ENCODE measurements at places on chromosomes 16 and 17.

- H3K27me3 ChIP-seq, result peaks cover 20% of the 10 kb centered on the region
- H3K4me1 ChIP-seq, result peaks cover 19% of the 10 kb centered on the region
- H3K36me3 ChIP-seq, result peaks cover 61% of the 10 kb centered on the region
- peak; percentile 31 for DNase-seq
These were observed 169.7 kb downstream of the CDH11 start for GRCh38 chr16:64952177-64952576.

- H3K36me3 ChIP-seq, result peaks cover 22% of the 10 kb centered on the region
- H3K27ac ChIP-seq, result peak overlapping the region; percentile 20
- peaks cover 21% of the 10 kb centered on the region for H3K4me1 ChIP-seq
- H3K4me3 ChIP-seq, result no peak overlapping the region
- H3K27me3 ChIP-seq, result no peaks in the 10 kb centered on the region
- peak; percentile 55 for DNase-seq
These were observed 39.3 kb downstream of the CBFB start for GRCh38 chr16:67068212-67068753.

DNA sequence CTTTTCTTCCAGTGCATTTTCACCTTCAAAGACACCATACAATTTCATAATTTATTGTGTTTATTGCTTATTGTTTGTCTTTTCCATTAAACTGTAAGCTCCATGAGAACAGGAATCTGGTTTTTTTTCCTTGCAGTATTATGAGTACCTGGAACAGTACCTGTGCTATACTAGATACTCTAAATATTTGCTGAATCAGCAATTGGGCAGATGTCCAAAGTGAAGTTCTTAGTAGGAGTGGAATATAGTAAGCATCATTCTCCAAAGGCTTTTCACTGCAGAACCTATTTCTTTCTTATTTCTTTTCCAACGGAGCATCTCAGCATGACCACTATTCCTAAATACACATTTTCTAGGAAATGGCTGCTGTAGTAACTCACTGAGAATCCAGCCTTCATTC is 269.0 kb upstream of the CCL2 start:
- no peak overlapping the region for H3K27ac ChIP-seq
- DNase-seq, result no peak
- no peak overlapping the region for H3K4me3 ChIP-seq
- peaks cover 1% of the 10 kb centered on the region for H3K27me3 ChIP-seq
- H3K4me1 ChIP-seq, result no peaks in the 10 kb centered on the region

- H3K4me3 ChIP-seq, result no peak overlapping the region
- H3K27me3 ChIP-seq, result no peaks in the 10 kb centered on the region
- no peak overlapping the region for H3K27ac ChIP-seq
- DNase-seq, result peak; percentile 8
These were observed 65.3 kb downstream of the RBFOX1 start for GRCh38 chr16:7397901-7398300.

GRCh38 chr16:56320056-56320455 is 105.3 kb downstream of the AMFR start:
- H3K36me3 ChIP-seq, result no peaks in the 10 kb centered on the region
- DNase-seq, result no peak
- peaks cover 28% of the 10 kb centered on the region for H3K27me3 ChIP-seq
- H3K4me1 ChIP-seq, result no peaks in the 10 kb centered on the region
- no peak overlapping the region for H3K4me3 ChIP-seq

- peaks cover 55% of the 10 kb centered on the region for H3K4me1 ChIP-seq
- no peak overlapping the region for H3K27ac ChIP-seq
- H3K4me3 ChIP-seq, result no peak overlapping the region
- peaks cover 18% of the 10 kb centered on the region for H3K36me3 ChIP-seq
- no peaks in the 10 kb centered on the region for H3K27me3 ChIP-seq
These were observed 18.9 kb downstream of the CLTC start for GRCh38 chr17:59638553-59638952.

GRCh38 chr16:12583237-12583897 is 220.3 kb downstream of the CPPED1 start:
- H3K4me3 ChIP-seq, result no peak overlapping the region
- peaks cover 6% of the 10 kb centered on the region for H3K4me1 ChIP-seq
- no peaks in the 10 kb centered on the region for H3K27me3 ChIP-seq
- no peak for DNase-seq
- H3K36me3 ChIP-seq, result no peaks in the 10 kb centered on the region

GRCh38 chr17:51435171-51435552 is 174.8 kb downstream of the UTP18 start:
- no peak for DNase-seq
- no peak overlapping the region for H3K4me3 ChIP-seq
- no peak overlapping the region for H3K27ac ChIP-seq
- H3K4me1 ChIP-seq, result no peaks in the 10 kb centered on the region

- H3K4me3 ChIP-seq, result peak overlapping the region; percentile 83
- H3K27ac ChIP-seq, result peak overlapping the region; percentile 90
- peaks cover 18% of the 10 kb centered on the region for H3K4me1 ChIP-seq
- DNase-seq, result no peak
- peaks cover 2% of the 10 kb centered on the region for H3K27me3 ChIP-seq
These were observed 22.1 kb downstream of the EMP2 start for GRCh38 chr16:10558305-10558704.

- H3K36me3 ChIP-seq, result no peaks in the 10 kb centered on the region
- no peak overlapping the region for H3K4me3 ChIP-seq
- peaks cover 13% of the 10 kb centered on the region for H3K4me1 ChIP-seq
- H3K27me3 ChIP-seq, result no peaks in the 10 kb centered on the region
- DNase-seq, result no peak
- no peak overlapping the region for H3K27ac ChIP-seq
These were observed 27.0 kb downstream of the AXIN1 start for GRCh38 chr16:325375-326145.

GRCh38 chr17:50279181-50279526 is 4.9 kb downstream of the TMEM92 start:
- H3K4me3 ChIP-seq, result peak overlapping the region; percentile 60
- H3K4me1 ChIP-seq, result peaks cover 34% of the 10 kb centered on the region
- H3K27me3 ChIP-seq, result no peaks in the 10 kb centered on the region
- H3K27ac ChIP-seq, result peak overlapping the region; percentile 63
- peaks cover 11% of the 10 kb centered on the region for H3K36me3 ChIP-seq

- no peak for DNase-seq
- H3K27me3 ChIP-seq, result no peaks in the 10 kb centered on the region
- no peak overlapping the region for H3K4me3 ChIP-seq
- no peak overlapping the region for H3K27ac ChIP-seq
These were observed 5.4 kb upstream of the APOH start for GRCh38 chr17:66234611-66235010.

- peak overlapping the region; percentile 34 for H3K27ac ChIP-seq
- H3K36me3 ChIP-seq, result peaks cover 10% of the 10 kb centered on the region
- H3K27me3 ChIP-seq, result no peaks in the 10 kb centered on the region
- DNase-seq, result no peak
- peaks cover 16% of the 10 kb centered on the region for H3K4me1 ChIP-seq
These were observed 20.9 kb downstream of the GAN start for GRCh38 chr16:81335669-81336068.

GRCh38 chr17:27793906-27794569 is 6.3 kb downstream of the NOS2 start:
- H3K4me1 ChIP-seq, result no peaks in the 10 kb centered on the region
- H3K27me3 ChIP-seq, result peaks cover 43% of the 10 kb centered on the region
- H3K36me3 ChIP-seq, result no peaks in the 10 kb centered on the region
- H3K27ac ChIP-seq, result no peak overlapping the region
- no peak for DNase-seq

- H3K27me3 ChIP-seq, result peaks cover 6% of the 10 kb centered on the region
- H3K4me3 ChIP-seq, result no peak overlapping the region
- no peak for DNase-seq
- no peak overlapping the region for H3K27ac ChIP-seq
- no peaks in the 10 kb centered on the region for H3K4me1 ChIP-seq
These were observed 33.7 kb upstream of the NUDT16L1 start for GRCh38 chr16:4659363-4660353.

DNA sequence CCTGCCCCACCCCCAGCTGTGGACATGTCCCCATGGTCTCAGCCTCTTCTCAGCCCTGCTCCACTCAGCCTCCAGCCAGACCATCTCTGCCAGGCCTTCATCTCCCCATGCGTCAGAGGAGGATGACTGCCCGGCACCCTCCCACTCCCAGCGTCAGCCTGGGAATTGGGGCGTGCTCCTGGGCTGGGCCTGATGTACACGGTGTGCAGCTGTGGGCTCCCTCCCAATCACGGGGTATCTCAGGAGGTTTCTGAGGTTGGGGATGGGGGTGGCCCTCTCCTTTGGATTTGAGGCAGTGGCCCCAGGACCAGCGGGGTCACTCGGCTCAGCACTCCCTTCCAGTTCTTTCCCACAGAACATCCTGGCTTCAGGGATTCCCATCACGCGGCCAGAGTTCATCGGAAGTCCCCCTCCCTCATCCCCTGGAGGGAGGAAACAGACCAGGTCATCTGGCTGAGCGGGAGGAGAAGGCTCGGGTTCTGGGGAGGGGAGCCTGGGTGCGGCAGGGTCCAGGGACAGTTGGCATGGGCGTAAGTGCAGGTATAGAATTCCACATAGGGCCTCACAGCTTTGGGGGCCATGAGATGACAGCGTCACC is 36.9 kb downstream of the SOCS3 start:
- H3K4me1 ChIP-seq, result peaks cover 39% of the 10 kb centered on the region
- no peaks in the 10 kb centered on the region for H3K36me3 ChIP-seq
- peak overlapping the region; percentile 100 for H3K27ac ChIP-seq
- H3K27me3 ChIP-seq, result peaks cover 2% of the 10 kb centered on the region
- no peak for DNase-seq
- peak overlapping the region; percentile 20 for H3K4me3 ChIP-seq

GRCh38 chr17:35002876-35003551 is 22.7 kb downstream of the LIG3 start:
- H3K4me1 ChIP-seq, result peaks cover 6% of the 10 kb centered on the region
- H3K27ac ChIP-seq, result 0 out of 2 replicates have a peak overlapping the region, but pooled peaks have one; percentile 2
- peaks cover 1% of the 10 kb centered on the region for H3K27me3 ChIP-seq
- DNase-seq, result no peak
- H3K4me3 ChIP-seq, result no peak overlapping the region

GRCh38 chr17:77217123-77217522 is 76.4 kb downstream of the SEC14L1 start:
- peaks cover 2% of the 10 kb centered on the region for H3K27me3 ChIP-seq
- H3K4me1 ChIP-seq, result peaks cover 2% of the 10 kb centered on the region
- peaks cover 32% of the 10 kb centered on the region for H3K36me3 ChIP-seq
- no peak overlapping the region for H3K27ac ChIP-seq
- no peak for DNase-seq

- no peak overlapping the region for H3K4me3 ChIP-seq
- no peaks in the 10 kb centered on the region for H3K36me3 ChIP-seq
- DNase-seq, result no peak
These were observed 15.0 kb downstream of the PITPNC1 start for GRCh38 chr17:67392111-67392510.

DNA sequence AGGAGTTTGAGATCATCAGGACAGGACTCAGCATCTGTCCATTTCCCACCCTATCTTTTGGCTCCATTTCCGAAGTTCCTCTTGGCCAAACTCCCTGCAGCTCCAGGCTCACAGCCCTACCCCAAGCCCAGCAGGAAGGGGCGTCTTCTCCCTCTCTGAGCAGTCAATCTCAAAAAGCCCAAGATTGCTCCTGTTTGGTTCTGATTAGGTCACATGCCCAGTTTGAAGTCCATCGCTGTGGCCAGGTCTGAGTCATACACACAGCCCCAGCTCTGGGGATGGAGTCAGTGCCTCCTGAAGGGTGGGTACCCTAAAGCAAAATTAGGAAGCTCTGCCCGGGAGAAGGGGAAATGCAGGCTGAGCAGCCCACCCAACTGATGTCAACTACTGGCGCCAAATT is 23.9 kb downstream of the SNX20 start:
- H3K27me3 ChIP-seq, result peaks cover 10% of the 10 kb centered on the region
- no peak overlapping the region for H3K4me3 ChIP-seq
- no peaks in the 10 kb centered on the region for H3K4me1 ChIP-seq

- H3K36me3 ChIP-seq, result no peaks in the 10 kb centered on the region
- no peak for DNase-seq
- no peaks in the 10 kb centered on the region for H3K4me1 ChIP-seq
- no peak overlapping the region for H3K4me3 ChIP-seq
- no peak overlapping the region for H3K27ac ChIP-seq
These were observed 51.6 kb downstream of the IKZF3 start for GRCh38 chr17:39812466-39812865.

- no peak overlapping the region for H3K27ac ChIP-seq
- no peaks in the 10 kb centered on the region for H3K36me3 ChIP-seq
- no peaks in the 10 kb centered on the region for H3K4me1 ChIP-seq
- H3K4me3 ChIP-seq, result no peak overlapping the region
- peaks cover 21% of the 10 kb centered on the region for H3K27me3 ChIP-seq
These were observed 3.6 kb downstream of the PRSS33 start for GRCh38 chr16:2783581-2784357.

DNA sequence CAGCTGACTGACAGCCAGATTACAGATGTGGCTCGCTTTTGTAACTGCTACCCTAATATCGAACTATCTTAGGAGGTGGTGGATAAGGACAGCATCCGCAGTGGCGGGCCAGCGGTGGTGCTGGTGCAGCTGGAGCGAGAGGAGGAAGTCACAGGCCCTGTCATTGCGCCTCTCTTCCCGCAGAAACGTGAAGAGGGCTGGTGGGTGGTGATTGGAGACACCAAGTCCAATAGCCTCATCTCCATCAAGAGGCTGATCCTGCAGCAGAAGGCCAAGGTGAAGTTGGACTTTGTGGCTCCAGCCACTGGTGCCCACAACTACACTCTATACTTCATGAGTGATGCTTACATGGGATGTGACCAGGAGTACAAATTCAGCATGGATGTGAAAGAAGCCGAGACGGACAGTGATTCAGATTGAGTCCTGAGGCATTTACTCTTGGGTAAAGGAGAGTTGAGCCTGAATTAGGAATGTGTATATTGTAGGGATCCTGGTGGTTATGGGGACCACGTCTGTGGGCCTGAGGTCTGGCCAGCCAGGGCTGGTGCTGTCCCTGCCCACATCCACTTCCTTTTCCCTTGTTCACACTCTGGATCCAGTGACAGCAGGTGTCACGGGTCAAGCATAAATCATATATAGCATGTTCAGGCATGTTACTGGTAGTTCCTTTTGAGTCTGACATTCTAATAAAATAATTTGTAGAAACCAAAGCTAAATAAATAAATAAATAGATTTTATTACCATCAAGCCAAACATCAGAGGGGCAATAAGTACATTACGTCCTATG is 89.0 kb upstream of the SMURF2 start:
- no peak overlapping the region for H3K4me3 ChIP-seq
- no peak overlapping the region for H3K27ac ChIP-seq
- no peak for DNase-seq
- no peaks in the 10 kb centered on the region for H3K27me3 ChIP-seq
- peaks cover 31% of the 10 kb centered on the region for H3K36me3 ChIP-seq
- H3K4me1 ChIP-seq, result peaks cover 17% of the 10 kb centered on the region

GRCh38 chr16:64339052-64339770 is 782.7 kb downstream of the CDH11 start:
- H3K4me1 ChIP-seq, result peaks cover 21% of the 10 kb centered on the region
- peak overlapping the region; percentile 76 for H3K27ac ChIP-seq
- peak; percentile 91 for DNase-seq
- no peak overlapping the region for H3K4me3 ChIP-seq
- H3K27me3 ChIP-seq, result no peaks in the 10 kb centered on the region
- peaks cover 4% of the 10 kb centered on the region for H3K36me3 ChIP-seq

- H3K4me3 ChIP-seq, result no peak overlapping the region
- no peaks in the 10 kb centered on the region for H3K36me3 ChIP-seq
- peaks cover 11% of the 10 kb centered on the region for H3K4me1 ChIP-seq
- H3K27ac ChIP-seq, result no peak overlapping the region
These were observed 87.3 kb upstream of the IRX5 start for GRCh38 chr16:54843424-54843750.
